Glomerular endothelial cell (primary cell): ENCODE measurements at places on chromosomes 12 and 14. TPM values are rescaled to one million over a fixed set of nuclear protein-coding genes. Genes with fewer than 3 reads are reported as not detected.

The SMCO2 gene
- total RNA-seq = 0.88 TPM in 1 of 2 replicates, not detected in the other

The TCL1B gene
- total RNA-seq = not detected in 2 replicates

The GPX2 gene
- total RNA-seq = not detected in 2 replicates

The P2RX7 gene
- total RNA-seq = 2.6 and 4.2 TPM in 2 replicates

The DBX2 gene
- not detected in 2 replicates for total RNA-seq

The ACTR10 gene
- total RNA-seq = 64.2 and 67.0 TPM in 2 replicates

The SPRYD4 gene
- total RNA-seq = 1.7 TPM in 2 replicates
